ENCODE measurements at places on chromosomes 3 and 15.

GRCh38 chr3:148331081-148331846 is 366.4 kb upstream of the AGTR1 start:
- DNase-seq, result no peak

DNA sequence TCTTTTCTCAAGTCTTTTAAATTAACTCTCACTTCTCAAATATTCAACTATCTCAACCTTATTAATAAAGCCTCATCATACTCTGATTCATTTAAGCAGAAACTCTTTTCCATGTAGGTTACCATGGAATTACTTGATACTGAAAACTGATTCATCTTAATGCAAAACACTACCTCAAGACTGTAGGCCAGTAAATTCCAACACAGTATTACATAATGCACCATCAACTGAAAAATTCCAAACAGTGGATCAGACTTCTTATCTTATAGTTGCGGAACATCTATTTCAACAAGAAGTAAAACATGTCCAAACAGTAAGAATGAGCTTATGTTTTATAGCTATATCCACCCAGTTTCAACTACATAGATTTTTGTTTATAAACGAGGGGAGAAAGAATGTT is 124.5 kb downstream of the PEAK1 start:
- no peak for DNase-seq

DNA sequence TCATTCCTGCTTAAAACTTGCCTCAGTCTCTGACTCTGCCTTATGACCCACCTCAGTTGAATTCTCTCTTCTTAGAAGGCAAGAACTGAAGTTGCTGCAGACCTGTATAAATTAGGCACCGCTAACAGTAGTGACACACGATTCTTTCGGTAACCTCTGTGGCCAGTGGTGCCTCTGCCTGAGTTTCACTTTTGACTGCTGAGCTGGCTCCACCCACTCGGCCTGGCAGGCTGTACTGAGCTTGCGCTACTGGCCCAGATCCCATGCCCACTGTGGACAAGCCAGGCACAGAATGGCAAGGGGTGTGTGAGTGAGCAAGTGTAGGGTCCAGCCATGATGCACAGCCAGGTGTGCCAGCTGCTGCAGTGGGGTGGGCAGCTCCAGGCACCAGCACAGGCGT is 19.1 kb upstream of the EIF1B start:
- no peak for DNase-seq

- no peak for DNase-seq
Observed at GRCh38 chr3:134859341-134859740, 64.3 kb downstream of the EPHB1 start.

DNA sequence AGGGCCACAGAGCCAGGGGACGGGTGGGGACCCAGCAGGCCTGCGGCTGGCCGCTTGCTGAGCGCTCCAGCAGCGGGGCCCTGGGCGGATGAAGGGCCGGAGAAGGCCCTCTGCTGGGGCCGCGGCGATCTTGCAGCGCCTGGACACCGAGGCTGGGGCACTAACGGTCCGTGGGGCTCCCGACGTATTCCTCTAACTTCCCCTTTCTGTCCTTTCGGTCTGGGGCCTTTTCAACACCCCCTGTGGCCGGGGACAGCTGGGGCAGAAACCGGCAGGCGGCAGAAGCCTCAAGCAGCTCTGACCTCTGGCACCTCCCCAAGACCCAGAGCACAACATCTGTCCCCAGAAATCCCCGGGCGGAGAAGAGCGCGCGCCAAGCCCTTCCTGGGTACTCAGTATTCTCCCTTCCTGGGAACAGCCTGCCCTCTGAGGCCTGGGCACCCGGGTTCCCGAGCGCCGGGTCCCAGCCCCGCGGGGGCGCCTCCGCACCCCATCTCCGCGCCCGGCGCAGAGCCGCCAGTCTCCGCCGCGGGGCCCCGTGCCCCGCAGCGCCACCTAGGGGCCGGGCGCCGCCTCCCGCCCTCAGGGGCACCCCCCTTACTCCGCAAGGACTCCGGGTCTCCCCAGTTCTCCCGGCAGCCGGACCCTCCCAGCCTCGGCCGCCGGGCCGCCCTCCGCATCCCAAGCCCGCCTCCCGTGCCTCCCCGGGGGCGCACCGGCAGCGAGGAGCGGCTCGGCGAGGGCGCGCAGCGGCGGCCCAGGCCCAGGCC is 582 bp upstream of the SLCO3A1 start:
- DNase-seq, result peak; percentile 68

GRCh38 chr3:43870120-43870519 is 179.4 kb downstream of the ABHD5 start:
- no peak for DNase-seq

- no peak for DNase-seq
Observed at GRCh38 chr3:180875124-180875698, 37.3 kb upstream of the FXR1 start.

- DNase-seq, result no peak
Observed at GRCh38 chr15:55998478-55998877, 5.1 kb upstream of the NEDD4 start.

GRCh38 chr3:46680298-46680826 is 13.1 kb downstream of the ALS2CL start:
- DNase-seq, result no peak

DNA sequence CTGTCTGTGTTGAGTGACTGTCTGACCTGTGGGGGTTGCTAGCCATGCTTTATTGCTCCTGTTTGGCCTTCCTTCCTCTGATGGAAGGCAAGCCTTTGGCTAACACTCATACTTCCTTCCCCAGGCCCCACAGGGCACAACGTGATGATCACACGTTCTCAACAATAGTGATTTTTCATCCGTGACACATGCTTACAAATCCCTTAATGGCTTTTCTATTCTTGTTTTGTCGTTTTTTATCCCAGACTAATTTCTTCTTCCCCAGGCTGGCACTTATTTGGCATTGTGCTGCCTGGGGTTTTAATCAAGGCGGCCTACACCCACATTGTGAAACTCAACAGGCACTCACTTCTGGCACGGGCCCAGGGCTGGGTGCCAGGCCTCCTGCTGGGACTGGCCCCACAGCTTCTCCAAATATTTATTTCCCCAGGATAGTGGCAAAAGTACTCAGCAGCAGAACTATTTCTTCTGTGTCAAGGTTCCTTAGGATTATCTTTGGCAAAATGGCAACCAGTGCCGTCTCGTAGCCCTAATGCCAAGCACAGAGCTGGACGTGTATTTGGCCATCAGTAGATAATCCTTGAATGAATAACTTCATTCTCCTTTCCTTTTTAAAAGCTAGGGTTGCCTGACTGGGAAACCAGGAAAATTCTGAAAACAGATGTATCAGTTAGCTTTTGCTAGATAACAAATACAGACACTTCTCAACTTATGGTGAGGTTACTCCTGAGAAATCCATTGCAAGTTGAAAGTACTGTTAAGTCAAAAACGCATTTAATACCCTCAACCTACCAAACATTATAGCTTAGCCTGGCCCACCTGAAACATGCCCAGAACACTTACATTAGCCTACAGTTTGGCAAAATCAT is 30.6 kb downstream of the CMTM7 start:
- DNase-seq, result no peak

DNA sequence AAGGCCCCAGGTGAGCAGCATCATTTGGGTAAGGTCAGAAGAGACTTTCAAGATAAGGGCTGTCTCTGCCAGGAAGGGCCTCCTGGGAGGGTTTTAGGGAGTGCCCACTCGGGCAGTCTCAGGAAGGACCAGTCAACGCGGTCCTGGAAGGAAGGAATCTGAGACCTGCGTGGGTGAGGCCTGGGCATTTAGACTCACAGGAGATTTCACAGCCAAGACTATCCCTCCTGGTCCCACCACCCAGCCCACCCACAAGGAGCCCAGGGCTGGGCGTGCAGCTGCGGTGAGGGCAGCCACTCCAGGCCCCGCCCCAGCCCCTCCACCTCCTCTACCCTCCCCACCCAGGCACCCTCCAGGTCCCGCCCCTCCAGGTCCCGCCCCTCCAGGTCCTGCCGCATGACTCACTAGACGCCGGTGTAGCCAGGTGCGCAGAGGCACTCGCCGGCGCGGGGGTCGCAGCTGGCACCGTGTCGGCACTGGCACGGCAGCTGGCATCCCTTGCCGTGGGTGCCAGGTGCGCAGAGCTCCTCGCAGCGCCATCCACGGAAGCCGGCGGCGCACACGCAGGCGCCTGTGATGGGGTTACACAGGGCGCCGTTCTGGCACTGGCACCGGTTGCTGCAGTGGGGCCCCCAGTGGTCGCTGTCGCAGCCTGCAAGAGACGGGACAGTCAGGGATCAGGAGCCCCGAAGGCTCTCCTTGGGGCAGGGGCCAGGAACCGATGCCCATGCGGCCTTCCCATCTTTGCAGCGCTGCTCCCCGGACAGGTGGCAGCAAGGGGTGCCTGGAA is 112.7 kb downstream of the RAB11A start:
- DNase-seq, result peak; percentile 44

GRCh38 chr3:128742821-128743594 is 17.0 kb downstream of the RAB7A start:
- no peak for DNase-seq

- no peak for DNase-seq
Observed at GRCh38 chr3:88189361-88189810, 39.6 kb downstream of the C3orf38 start.

All from neuronal stem cell (in vitro differentiated cells).